Stimulated activated naive CD8-positive, alpha-beta T cell treated with anti-CD3 and anti-CD28 coated beads, Interleukin-15, amount 100 ng/mL, for 72 hours (primary cell): ENCODE measurements at places on chromosomes 12 and 14.
A peak's percentile ranks its signal among the peaks of the same experiment; 100 is the strongest.

DNA sequence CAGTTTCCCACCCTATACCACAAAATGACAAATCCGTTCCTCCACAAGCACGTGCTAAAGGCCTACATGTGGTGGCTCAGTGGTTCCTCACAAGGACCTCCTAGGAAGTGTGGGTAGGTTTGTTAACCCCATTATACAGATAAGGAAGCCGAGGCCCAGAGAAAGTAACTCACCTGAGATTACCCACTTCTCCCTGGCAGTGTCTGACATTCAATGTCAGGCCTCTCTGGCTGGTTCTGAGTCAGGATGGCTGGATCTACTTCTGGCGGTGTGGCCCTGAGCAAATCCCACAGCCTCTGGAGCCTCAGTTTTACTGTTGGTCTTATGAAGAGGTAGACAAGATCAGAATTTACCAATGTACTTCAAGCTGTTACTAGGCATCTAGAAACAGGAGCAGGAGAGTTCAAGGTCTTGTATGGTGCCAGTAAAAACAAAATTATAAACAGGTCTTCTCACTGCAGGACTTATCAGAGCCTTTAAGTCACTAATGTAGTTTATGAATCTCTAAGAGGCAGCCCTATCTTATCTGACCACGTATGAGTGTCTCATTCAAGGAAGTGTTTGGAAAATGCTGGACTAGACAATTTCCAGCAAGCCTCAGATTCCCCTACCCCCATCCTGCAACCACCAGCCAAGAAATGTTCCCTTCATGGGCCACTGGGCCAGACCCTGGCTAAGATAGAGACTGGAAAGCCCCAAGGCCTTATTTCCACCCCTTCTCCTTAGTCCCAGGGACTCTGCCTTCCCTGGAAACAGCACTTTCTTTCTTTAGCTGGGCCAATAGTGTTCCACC lies 4.2 kb downstream of the HSPB8 start:
- DNase-seq = no peak

- DNase-seq = peak; percentile 22
These were observed 21.1 kb downstream of the GSC start for GRCh38 chr14:94748667-94749347.

- DNase-seq = peak; percentile 71
These were observed 67.0 kb downstream of the PRKCH start for GRCh38 chr14:61388173-61388975.

DNA sequence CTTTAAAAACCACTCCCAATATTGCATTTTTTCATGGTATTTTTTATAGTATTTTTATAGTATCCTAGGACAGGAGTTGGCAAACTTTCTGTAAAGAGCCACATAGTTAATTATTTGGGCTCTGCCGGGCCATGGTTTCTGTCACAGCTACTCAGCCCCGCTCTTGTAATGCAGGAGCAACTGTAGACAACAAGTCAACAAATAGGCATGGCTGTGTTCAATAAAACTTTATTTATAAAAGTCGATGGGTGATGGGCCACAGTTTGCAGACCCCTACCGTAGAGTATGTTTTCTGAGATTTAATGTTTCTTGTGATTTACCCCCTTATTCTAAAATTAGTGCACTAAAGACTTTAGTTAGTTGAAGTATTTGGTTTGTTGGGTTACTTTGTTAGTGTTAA lies 25.5 kb downstream of the MDM2 start:
- no peak for DNase-seq

DNA sequence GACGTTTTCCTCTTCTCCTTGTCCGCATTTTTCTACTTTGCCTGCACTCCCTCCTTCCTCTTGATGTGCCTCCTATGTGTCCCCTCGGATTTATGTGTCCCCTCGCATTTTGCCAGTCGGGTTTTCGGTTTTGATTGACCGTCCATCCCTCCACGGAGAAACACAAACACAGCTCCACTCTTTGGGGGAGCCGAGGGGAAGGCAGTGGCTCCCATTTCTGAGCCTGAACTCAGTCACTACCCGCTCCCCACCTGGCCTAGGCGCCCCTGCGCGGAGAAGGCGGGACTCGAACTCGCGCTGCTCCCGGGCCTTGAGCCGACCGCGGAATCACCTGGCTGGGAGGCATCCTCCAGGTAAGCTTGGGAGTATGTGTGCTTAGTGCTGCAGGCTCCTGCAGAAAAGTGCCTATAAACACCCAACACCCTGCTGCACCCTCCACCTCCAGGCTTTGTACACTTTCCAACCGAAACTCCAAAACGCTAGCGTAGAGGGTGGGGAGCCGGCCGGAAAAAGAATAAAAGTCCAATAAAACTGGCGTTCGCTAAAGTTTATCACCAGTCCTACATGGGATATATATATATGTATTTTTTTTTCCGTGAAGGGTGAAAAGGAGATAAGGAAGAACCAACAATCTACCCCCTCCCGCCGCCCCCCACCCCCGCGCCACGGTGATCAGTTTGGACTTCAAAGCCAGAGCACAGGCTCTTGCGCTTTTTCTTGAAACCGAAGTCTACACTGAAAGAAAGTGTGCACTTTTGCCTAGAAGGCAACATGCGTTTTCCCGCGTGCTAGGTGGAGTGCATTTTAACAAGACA lies 3.3 kb upstream of the CCND2 start:
- DNase-seq = peak; percentile 66

DNA sequence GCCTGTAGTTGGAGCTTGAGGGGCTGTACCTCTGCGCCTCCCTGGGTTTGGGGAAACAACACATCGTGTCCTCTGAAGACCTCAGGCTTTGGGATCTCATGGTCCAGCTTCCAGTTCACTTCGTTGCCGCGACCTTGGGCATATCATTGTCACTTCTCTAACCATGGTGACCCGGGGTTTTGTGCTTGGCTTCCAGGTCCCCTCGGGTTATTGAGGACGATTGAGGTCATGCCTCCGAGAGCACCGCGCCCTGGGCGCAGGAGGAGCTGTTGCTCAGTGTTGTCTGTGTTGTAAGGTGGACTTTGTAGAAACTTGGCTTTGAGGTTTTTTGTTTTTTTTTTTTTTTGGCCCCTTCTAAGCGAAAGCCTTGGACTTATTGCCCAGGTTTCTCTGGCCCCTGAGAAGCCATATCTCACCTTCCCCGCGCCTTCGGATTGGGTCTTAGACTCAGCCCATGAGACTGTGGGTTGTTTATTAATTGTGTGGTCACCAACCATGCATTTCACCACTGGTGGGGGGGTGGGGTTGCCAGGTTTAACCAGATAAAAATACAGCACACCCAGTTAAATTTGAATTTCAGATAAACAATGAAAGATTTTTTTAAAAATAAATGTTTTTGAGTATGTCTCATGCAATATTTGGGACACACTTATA lies 2.6 kb downstream of the BCL7A start:
- DNase-seq = no peak

GRCh38 chr14:91830777-91831176 lies 36.6 kb downstream of the TC2N start:
- DNase-seq = no peak

GRCh38 chr14:85090681-85091080 lies 439.3 kb upstream of the FLRT2 start:
- DNase-seq = no peak

DNA sequence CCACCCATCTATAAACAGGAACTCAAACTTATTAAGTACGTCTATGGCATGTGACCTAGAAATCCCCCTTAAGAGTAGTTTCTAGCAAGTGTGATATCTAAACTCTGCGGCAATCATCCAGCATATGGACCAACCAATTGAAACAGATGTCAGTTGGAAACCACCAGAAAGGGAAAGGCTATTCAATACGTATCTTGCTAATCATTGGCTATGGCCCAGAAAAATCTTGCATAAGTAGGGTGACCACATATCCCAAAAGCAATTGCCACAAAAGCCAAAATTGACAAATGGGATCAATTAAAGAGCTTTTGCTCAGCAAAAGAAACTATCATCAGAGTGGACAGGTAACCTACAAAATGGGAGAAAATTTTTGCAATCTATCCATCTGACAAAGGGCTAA lies 24.2 kb downstream of the SYNJ2BP start:
- DNase-seq = no peak
